Pons (tissue), 1 donor: ENCODE measurements at places on chromosomes 2 and 18.

GRCh38 chr18:58325494-58325893 is 281.5 kb downstream of the NEDD4L start:
- no peak for DNase-seq

DNA sequence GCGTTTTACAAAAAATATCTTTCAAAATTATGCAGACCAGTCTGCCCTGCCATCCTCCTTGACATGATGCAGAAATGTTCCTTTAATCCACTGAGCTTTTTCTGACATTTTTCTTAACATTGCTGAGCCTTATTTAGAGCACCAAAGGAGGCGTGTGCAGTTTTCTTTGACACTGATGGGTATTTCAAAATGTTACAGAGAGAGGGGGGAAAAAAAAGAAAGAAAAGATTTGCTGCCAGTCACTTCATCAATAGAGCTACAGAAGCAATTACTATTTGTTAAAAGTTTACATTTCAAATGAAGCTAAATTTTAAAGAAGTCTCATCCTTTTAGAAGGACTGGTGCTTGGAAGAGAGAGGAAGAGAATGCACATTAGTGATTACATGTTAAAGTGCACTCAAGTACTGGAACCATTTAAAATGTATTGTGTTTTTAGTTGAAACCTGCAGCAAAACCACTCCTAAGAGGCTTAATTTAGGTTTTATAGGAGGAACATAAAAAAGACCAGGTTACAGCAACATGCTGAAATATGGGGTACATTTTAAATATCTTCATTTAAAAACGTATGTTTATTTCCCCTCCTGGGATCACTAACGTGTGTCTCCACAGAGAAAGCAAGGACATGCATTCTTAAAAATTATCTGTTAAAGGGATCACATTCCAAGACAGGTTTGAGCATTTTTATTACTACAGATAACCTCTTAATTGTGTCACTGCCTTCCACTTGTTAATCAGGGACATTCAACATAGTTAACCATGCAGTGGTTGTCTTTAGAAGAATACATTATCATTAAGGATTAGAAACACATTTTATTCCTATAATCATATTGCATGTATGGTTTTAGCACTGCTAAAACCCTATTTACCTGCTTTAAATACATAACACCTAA is 258.4 kb downstream of the MEIS1 start:
- no peak for DNase-seq

DNA sequence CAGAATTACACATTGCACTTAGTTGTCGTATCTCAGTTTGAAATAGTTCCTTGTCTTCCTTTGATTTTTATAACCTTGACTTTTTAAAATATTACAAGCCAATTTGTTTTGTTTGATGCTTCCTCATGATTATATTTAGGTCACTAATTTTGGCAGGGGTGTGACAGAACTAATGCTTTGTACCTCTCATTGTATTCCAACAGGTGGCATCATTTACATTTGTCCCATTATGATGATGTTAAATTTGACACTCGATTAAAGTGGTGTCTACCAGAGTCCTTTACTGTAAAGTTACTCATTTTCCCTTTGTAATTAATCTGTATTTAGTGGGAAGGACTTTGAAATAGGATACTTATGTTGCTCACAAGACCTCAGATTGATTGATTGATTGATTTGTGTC is 21.5 kb upstream of the MFSD2B start:
- DNase-seq = no peak

- no peak for DNase-seq
Observed at GRCh38 chr2:159187106-159187505, 99.4 kb downstream of the WDSUB1 start.

DNA sequence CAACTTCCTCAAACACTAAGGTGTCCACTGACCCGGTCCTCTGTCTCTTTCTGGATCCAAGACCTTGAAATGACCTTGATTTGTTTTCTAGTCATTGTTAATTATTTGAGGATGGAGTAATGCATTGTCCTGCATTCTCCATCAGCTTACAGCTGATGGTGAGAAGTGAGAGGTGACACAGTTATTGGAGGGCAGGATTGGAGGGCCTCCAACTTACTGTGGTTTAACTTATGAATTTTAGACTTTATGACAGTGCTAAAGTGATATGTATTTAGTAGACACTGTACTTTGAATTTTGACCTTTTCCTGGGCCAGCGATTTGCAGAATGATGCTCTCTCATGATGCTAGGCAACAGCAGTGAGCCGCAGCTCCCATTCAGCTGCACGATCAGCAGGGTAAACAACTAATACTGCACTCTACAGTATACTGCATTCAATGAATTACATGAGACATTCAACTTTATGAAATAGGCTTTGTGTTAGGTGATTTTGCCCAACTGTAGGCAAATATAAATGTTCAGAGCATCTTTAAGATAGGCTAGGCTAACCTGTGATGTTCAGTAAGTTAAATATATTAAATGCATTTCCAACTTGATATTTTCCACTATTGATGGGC is 200.0 kb upstream of the MEX3C start:
- DNase-seq = peak; percentile 76

DNA sequence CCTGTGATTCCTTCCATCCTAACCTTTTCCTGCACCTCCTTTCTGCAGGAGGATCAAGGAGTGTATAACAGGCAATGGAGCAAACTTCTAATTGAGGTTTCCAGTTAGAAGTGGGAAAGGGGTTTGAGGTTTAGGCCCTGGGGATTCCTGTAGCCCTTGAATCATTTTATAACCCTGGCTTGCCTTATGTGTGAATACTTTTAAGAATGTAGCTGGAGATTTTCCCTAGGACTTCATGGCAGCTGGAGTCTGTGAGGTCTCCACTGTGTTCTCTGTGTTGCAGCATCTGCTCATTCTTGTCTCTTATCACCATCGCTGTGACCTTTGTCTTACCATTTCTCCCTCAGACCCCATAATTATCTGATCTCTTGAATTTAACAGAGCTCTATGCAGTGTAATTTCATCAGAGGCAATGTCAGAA is 370.2 kb upstream of the SLC14A2 start:
- no peak for DNase-seq

DNA sequence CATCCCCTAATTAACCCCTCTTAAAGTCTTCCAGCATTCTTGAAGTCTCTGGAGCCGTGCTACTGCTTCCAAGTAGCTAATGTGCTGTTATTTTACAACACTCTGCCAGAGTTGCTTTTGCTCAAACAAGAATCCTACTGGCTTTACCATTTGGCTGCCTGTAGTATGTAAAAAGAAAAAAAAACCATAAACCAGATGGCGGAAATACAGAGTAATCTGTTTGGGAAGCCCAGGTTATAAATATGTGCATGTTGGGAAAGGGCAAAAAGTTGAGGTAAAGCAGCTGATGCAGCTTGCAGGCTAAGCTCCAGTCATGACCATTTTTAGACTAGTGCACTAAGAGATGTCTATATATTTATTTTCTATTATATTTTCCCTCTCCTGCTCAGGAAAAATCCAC is 313.2 kb upstream of the ETAA1 start:
- DNase-seq = no peak

DNA sequence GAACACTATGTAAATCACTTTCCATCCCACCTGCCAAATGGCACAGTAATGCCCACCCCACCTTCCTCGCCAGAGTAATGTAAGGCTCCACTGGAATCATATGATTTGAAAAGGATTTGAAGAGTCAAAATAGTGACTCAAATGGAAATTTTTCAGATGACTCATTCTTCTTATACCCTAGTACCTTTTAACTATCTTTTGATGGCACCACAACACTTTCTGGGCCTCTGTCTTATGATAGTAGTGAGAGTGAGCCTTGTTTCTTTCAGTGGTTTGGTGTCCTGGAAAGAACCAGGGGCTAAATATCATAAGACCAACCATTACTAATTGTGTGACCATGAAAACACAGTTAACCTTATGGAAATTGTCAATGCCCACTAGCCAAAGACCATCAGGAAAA is 235.4 kb upstream of the SLC14A2 start:
- no peak for DNase-seq

- no peak for DNase-seq
Observed at GRCh38 chr2:169091256-169091655, 21.9 kb downstream of the DHRS9 start.

- no peak for DNase-seq
Observed at GRCh38 chr2:200188876-200189275, 117.6 kb upstream of the SPATS2L start.
